ELF-1 (cell line): ENCODE measurements at places on chromosomes 5 and 9.

DNA sequence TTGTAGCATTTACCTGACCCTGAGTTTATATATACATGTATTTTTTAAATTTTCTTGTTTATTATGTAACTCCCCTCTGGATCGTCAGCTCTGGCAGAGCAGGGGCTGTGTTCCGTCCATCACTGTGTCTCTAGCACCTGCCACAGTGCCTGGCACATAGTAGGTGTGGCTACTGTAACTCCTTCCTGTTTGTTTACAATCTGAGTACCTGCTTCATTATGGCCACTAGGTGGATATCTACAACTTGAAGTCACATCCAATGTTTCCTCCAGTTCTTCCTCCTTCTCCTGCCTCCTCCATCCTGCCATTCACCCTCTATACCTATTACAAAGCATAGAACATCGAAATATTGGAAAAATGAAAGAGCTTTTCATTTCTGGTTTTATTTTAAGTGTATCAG lies 14.2 kb upstream of the PPP1R2B start:
- no peak for DNase-seq

GRCh38 chr9:16281707-16282106 lies 588.8 kb downstream of the BNC2 start:
- no peak for DNase-seq

DNA sequence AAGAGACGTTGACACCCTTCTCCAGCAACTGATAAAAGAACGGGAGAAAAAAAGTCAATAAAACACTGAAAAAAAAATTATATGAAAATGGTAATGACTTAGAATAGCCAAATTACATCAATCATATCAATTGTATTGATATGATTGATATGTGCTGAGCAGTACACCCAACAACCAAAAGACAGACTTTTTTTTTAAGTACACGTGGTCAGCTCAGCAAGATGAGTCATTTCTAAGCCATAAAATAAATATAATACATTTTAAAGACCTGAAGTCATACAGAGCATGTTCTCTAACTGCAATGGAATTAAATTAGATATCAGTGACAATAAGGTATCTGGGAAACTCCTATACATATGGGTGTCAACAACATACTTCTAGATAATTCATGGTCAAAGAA lies 30.9 kb upstream of the OLFM1 start:
- no peak for DNase-seq

- no peak for DNase-seq
These were observed 46.1 kb downstream of the PRR16 start for GRCh38 chr5:120510098-120510637.

DNA sequence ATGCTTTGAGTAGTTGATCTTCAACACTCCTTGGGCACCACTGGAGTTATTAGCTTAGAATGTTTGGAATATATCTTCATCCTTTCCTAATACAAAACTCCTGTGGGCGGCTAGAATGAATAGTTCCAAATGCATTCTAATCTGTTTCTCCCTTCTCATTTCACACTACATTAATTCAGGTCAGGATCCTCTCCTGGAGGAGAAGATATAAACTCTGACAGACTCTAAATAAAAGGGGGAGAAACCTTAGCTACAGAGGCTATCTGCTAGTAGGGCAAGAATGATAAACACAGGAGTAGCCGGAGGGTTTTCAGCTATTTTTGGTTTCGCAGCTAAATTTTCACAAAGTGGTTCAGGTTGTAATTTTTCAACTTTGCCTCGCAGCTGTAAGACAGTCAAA lies 45.2 kb upstream of the FAM240B start:
- DNase-seq: no peak

DNA sequence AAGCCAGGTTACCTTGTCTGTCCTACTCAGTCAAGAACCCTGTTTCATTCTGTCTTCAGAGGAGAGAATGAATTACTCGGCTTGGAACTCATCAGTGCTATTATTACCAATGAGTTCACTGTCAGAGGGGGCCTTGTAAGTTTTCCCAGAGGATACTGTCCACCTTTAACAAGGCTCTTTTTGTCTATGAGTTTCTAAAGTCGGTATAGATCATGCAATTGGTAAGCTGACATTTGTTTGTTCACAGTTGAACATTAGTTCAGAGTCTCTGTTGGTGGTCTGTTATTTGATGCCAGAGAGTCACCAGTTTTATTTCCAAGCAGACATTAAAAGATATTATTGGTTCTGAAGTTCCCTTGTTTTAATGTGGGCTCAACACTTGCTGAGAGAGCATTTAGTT lies 58.1 kb upstream of the DHFR start:
- DNase-seq: no peak

DNA sequence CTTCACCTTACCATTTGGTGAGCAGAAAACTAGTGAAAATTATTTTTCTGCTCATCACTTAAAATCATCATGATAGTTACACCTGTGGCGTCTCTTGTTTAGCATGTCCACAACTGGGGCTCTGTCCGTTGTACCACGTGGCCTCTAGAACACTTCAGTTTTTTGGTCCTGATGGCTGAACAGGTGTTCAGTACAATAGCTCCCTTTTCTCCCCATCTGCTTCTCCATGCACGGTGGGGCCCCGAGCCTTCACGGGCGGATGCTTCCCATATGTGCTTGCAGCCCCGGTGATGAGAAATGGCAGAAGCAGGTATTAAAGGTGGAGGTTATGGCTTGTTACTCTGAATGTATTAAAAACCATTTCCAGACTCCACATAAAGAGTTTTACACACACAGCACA lies 304.1 kb downstream of the CWC27 start:
- no peak for DNase-seq

DNA sequence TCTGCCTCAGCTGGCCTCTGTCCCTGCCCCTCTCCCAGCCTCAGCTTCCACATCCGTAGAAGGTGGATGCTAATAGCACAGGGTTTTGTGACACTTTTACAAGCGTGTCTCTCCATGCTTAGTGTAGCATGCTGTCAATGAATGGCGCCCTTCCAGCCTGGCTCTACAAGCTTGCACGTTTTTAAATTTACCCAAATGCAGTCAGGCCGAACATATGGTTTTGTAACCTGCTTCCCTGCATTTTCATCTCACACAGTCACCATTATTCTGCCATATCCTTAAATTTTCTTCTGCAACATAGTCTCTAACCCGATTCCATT lies 28.8 kb downstream of the FAM163B start:
- no peak for DNase-seq

- DNase-seq: peak; percentile 11
These were observed 43.1 kb downstream of the PTCD2 start for GRCh38 chr5:72363166-72363802.

DNA sequence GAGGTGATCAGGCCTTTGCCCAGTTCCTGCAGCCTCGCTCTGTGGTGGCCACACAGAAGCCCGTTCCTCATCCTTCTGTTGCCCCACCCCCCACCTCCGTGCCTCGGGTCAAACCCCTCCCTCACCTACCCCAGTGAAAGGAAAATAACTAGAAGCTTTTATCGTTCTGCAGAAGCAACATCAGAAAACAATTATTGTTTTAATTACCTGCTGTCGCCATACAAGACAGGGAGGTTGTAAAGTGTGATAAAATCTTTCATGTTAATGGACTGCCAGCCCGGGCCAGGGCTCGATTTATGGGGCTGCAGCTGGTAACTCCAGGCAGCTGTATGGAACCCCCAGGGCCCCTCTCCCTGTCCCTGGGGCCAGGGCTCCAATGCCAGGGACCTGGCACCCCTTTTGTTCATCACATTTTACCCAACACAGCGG lies 20.6 kb downstream of the UNC5A start:
- no peak for DNase-seq

DNA sequence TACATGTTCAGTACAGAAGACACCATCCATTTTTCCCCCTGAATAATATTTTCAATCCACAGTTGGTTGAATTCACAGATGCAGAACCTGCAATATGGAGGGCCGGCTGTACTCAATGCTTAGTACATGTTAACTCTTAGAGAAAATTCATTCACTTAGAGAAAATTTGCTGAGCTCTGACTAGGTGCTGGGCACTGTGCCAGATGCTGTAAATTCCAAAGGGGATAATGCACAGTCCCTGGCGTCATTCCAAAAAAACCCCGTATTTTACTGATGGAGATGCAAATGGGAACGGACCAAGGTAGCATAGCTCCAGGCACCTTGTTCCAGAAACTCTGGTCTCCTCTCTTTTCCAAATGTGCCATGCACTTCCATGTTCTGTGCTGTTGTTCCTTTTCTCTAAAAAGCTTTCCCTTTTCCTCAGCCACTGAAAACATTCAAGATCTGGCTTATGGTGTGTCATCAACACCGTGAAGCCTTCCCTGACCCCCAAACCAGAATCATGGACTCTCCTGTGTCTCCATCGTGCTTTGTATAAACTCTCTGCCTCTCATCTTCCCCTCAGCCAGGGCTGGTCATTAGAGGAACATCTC lies 55.7 kb upstream of the COL15A1 start:
- DNase-seq: no peak

DNA sequence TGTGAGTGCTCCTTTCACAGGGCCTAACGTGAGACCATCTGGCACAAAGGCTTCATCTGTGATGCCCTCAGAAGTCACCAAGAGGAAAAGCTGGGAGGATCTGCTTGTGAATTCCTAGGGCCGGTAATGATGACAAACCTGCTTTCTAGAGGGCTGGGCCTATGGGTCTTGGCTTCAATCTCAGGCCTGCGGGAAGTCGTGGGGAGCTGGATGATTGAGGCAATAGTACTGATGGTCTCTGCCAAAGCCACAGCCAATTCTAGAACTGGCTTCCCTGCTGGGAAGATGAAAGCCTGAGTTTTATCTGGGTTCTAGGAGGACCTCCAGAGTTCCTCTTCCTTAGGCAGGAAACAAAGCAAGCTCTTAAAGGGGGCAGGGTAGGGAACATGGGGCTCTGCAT lies 102.7 kb downstream of the TMEM215 start:
- no peak for DNase-seq

DNA sequence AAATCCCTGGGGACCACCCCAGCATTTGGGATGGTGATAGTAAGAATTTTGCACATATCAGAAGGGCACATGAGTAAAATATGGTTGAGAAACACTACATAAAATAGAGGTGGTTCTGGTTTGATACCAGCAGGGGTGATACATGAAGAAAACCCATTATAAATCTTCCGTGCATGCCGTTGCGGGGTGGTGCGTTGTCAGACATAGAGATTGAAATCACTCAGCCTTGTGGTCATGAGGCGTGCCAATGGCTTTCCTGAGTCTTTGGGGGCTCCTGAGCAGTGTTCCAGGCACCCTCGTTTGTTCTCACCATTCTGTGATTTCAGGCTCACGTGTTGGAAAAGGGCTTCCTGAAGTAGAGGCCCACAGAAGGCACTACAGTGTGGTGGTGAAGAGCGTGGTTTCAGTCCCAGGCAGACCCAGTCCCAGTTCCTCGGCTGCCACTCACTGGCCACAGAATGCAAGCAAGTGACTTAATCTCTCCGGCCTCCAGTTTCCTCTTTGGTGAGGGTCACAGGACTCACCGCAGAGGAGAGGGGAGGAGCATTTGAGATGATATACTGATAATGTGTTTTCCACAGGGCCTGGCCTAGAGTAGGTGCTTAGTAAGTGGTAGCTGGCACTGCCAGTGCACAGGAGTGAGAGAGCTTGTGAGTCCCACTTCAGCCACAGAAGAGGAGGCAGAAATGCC lies 20.5 kb upstream of the GLRX start:
- peak; percentile 72 for DNase-seq

DNA sequence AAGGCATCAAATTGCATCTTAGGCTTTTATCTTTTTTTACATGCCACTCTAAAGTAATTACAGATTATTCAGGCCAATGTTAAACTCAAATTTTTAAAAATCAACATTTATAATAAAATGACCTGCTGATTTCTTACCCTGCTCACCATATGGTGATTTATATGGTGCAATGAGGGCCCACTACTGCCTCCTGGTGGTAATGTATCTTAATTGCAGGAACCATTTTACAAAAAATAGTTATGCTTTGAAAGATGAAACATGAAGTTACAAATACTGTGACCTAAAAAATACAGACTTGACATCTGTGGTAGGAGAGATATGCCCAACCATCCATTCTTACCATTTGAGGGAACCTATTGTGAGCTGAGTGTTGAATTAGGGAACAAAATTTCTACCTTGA lies 292.6 kb upstream of the TAS2R1 start:
- no peak for DNase-seq

GRCh38 chr5:11062397-11062796 lies 301.4 kb upstream of the DAP start:
- DNase-seq: no peak

DNA sequence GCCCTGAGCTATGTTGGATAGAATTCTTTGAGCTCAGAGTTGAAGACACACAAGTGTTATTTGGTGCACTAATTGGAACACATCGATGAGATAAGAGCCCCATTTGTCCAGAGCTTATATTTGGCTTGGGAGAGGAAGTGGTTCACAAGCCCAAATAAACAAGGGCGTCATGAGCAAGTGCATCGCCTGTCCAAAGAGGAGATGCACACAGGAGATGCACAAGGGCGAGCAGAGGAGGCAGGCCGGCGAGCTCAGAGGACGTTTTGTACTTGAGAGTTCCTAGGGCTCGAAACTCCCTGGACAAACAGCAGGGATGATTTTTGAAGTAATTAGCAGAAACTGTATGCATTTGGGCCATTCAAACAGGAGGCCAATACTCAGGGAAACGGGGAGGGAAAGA lies 212.8 kb upstream of the IRX1 start:
- no peak for DNase-seq

- peak; percentile 3 for DNase-seq
These were observed 14.5 kb upstream of the SRP19 start for GRCh38 chr5:112846556-112846955.

GRCh38 chr9:99150451-99151171 lies 45.7 kb downstream of the TGFBR1 start:
- DNase-seq: no peak

GRCh38 chr5:429453-430188 lies 13.4 kb upstream of the EXOC3 start:
- DNase-seq: no peak

GRCh38 chr9:128169492-128169891 lies 9.4 kb downstream of the BBLN start:
- no peak for DNase-seq

- no peak for DNase-seq
These were observed 6.9 kb downstream of the KIAA1958 start for GRCh38 chr9:112493393-112494137.

GRCh38 chr5:67092535-67092934 lies 104.1 kb downstream of the CD180 start:
- DNase-seq: peak; percentile 14

DNA sequence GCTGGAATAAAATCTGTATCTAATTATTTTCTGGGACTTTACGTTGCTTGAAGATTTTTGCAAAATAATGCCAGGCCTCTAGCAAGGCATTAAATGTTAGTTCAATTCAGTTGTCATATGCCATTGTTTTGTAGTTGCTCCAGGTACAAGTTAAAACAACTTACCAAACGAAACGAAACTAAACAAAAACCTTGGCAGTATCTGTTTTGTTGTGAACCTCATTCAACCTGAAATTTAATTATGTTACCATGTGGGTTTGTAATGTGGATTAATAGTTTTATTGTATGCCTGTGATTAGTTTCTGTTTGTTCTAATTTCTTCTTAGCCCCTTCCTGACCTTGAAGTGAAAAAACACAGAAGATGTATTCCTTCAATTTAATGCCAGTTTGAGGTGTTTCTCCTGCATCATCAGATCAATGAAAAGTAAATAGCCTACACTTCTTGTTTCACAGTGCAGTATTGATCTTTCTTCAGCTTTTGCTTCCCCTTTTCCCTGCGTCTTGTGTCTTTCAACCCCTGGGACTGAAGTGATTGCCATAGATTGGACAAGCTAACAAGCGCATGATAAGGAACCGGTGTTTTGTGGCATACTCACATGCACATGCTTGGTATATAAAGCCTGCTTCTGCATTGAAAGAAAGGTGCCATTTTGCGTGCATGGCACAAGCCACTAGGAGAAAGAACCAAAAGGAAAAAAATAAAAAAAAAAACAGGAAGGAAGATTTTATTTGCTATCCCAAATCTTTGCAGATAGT lies 699.0 kb upstream of the ARRDC3 start:
- DNase-seq: no peak
